Hippocampal formation (tissue), 2 donors: ENCODE measurements at places on chromosomes 7 and 10.

DNA sequence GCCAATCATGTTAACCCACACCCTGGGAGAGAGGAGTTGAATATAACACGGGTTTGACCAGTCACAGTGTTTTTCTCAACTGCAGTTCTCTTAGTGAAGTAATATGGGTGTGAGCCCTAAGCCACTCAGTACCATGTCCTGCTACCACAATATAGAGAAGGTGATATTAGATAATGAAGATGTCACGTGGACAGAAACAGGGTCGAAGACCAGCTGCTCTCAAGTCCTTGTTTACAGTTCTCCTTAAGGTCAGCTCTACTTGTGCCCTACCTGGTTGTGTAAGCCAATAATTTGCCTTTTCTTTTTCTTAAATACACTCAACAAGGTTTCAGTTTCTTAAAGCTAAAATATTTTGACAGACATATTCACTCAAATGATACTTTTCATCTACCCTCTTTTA is 128.3 kb upstream of the POT1 start:
- no peak for DNase-seq

DNA sequence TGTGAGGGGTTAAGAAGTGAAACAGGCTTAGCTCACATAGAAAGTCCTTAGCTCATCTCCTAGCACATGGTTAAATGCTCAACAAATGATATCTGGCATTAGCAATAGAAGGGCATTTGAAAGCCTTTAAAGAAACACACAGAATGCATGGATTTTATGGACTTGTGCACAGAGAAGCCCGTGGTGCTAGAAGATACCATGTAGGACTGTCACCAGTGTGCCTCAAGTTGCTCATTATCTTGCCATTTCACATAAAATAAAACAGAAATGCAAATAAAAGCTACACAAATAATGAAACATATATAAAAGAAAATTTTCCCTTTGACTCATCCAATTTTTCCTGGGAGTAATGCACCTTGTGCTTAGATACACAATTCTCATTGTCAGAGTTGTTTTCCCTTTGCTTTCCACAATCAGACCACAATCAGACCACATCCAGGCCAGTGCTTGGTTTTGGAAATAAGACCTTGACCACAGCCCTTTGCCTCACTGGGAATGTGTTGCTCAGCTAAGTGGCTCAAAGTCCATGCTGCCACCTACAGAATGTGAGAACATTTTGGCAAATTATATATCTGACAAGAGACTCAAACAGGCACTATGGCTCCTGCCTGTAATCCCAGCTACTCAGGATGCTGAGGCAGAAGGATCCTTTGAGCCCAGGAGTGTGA is 9.5 kb upstream of the WDR11 start:
- DNase-seq: no peak

DNA sequence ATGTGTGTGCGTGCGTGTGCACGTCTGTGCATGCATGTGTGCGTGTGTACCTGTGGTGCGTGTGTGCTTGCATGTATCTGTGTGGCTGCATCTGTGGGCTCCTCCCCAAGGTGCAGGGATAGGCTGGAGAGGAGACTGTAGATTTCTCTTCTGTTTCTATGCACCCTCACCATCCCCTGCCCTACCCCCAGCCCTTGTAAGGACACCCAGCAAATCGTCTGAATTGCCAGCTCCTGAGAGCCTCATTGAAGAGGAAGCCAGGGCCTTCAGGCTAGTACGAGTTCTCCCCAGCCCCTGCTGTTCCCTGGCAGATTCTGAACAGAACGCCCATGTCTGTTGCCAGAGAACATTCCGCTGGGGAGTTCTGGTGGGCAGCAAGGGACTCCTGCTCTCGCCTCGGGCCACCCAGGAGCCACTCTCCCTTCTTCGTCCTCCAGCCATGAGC is 17.0 kb upstream of the TRIM8 start:
- peak; percentile 39 for DNase-seq

- DNase-seq: no peak
These were observed 365.8 kb downstream of the BBS9 start for GRCh38 chr7:33495207-33495606.

- DNase-seq: no peak
These were observed 14.0 kb downstream of the NACAD start for GRCh38 chr7:45074528-45075354.

GRCh38 chr7:114930829-114931655 is 9.1 kb downstream of the MDFIC start:
- DNase-seq: no peak

- no peak for DNase-seq
These were observed 87.6 kb upstream of the MACROH2A2 start for GRCh38 chr10:69965086-69965485.

DNA sequence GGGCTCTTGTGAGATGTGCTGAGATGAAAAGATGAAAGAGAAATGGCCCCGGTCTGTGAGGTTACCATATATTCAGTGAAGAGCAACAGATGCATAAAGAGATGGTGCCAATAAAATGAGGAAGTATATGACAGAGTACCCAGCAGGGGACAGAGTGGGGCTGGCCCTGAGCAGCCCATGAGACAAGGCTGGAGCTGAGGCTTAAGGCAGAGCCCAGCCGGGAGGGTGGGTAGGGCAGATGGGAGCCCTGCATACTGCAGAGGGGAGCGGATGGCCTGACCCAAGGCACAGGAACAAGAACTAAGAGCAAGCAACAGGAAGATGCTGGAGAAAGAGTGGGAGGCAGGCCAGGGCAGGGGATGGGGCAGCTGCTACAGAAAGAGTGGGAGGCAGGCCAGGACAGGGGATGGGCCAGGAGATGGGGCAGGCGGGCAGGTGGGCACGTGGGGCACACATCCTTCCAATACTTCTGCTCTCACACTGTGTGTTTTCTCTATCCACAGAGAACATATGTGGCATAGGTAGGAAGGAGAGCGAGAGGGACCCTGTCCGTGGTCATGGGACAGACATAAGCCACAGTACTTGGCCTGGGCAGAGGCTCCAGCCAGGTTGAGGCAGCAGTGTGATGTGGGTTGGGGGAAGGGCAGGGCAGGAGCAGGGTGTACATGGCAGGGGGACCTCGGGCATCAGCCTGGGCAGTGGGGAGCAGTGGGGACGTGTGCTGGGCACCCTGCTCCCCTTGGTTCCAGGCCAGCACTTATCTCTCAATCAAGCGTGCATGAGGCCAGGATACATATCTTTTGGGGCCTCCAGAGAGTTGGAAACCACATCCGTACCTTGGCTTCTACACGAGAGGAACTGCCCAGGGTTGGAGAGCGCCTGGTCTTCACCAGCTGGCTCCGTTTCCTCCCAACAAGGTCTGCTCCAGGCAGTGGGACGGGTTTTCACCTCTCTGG is 91.6 kb upstream of the IKZF1 start:
- no peak for DNase-seq

DNA sequence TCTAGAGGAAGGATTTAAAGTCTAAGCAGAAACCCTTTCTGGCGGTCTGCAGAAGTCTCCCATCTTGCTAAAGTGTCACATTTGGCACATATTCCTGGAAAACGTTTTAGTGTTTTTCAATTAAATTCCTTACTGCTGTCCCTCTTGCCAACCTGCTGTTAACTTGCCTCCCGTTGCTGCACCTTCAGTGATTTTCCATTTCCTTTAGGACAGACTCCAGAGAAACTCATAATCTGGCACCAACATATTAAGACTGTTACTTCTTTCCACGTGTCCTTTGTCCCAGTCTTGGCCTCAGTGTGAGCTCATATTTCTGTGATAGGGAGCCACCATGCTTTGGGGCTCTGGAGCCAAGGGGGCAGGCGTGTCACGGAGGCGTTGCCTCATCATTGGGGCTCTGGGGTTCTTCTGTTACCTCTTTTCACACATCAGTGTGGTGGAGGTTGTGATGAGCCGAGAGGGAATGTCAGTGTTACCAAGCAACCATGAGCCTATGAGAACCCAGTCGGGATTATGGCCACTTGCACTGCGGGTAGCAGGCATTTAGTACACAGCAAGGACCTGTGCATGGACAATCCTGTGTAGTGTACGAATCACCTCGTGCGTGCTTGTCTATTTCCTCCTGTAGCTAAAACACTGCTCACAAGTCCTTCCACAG is 26.0 kb upstream of the ZNF32 start:
- no peak for DNase-seq

DNA sequence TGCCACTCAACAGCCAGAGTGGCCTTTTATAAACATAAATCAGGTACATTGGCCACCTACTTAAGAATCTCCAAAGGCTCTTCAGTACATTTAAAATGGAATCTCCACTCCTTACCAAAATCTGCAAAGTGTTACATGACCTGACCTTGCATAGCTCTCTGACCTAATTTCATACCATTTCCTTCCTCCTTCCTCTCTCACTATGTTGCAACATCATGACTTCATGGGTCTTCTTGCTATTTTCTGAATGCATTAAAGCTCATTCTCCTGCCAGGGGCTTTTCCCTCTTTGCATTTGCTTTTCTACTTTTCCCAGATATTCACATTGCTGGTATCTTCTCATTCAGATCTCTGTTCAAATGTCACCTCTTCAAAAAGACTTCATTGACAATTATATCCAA is 22.1 kb upstream of the PPP1R17 start:
- no peak for DNase-seq

DNA sequence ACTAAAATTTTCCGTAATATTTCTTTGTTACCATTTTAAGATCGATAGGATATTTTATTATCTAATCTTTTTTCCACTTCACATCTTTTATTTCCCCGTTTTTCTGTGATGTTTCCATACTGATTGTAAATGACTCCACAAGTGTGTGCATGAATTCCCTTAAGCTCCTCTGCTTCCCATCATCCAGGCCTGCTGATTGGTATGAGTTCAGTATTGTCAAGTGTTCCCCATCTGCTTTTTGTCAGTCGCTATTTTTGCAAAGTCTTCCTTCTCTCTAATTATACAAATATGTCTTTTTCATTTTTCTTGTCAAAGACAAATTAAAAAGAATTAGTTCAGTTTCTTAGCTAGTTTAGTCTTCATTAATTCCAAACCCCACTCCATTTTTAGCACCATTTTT is 184.7 kb downstream of the EXOC4 start:
- no peak for DNase-seq
